NCI-H460 (cell line): ENCODE measurements at places on chromosomes 4 and X. TPM values are rescaled to one million over a fixed set of nuclear protein-coding genes. Genes with fewer than 3 reads are reported as not detected.

CENPVL2 gene
- total RNA-seq: not detected in 2 replicates

SPANXA1 gene
- not detected in 2 replicates for total RNA-seq

PABPC4L gene
- total RNA-seq: 0.15 TPM in 1 of 2 replicates, not detected in the other

IL15 gene
- total RNA-seq: 4.6 and 5.9 TPM in 2 replicates

MAP3K15 gene
- 2.5 and 2.6 TPM in 2 replicates for total RNA-seq

XAGE1A gene
- total RNA-seq: 0.25 TPM in 1 of 2 replicates, not detected in the other

STPG2 gene
- total RNA-seq: not detected in 2 replicates

FRMD7 gene
- not detected in 2 replicates for total RNA-seq

CT45A3 gene
- total RNA-seq: not detected in 2 replicates

TMEM150C gene
- total RNA-seq: 0.07 and 0.26 TPM in 2 replicates

ARX gene
- 0.20 and 0.30 TPM in 2 replicates for total RNA-seq

GPR82 gene
- not detected in 2 replicates for total RNA-seq

TCEAL5 gene
- total RNA-seq: not detected in 2 replicates

FGFRL1 gene
- total RNA-seq: 16.8 and 21.7 TPM in 2 replicates

SMARCAD1 gene
- 40.1 and 45.3 TPM in 2 replicates for total RNA-seq

ADH1C gene
- total RNA-seq: not detected in 2 replicates

SLITRK4 gene
- total RNA-seq: 95.2 and 109 TPM in 2 replicates

EPHA5 gene
- 21.5 and 21.7 TPM in 2 replicates for total RNA-seq

SLC10A3 gene
- total RNA-seq: 27.9 and 34.8 TPM in 2 replicates

TACR3 gene
- total RNA-seq: not detected in 2 replicates

AFM gene
- total RNA-seq: not detected in 2 replicates

F9 gene
- not detected in 2 replicates for total RNA-seq

DMP1 gene
- total RNA-seq: 0.02 TPM in 1 of 2 replicates, not detected in the other

TENM3 gene
- total RNA-seq: 13.5 and 13.8 TPM in 2 replicates

SPINK2 gene
- not detected in 2 replicates for total RNA-seq

NKX3-2 gene
- 0.12 and 0.38 TPM in 2 replicates for total RNA-seq

MAOA gene
- total RNA-seq: 17.6 and 18.2 TPM in 2 replicates

FGF2 gene
- total RNA-seq: 51.4 and 52.8 TPM in 2 replicates

PCDH10 gene
- total RNA-seq: not detected in 2 replicates

EXOC1 gene
- 30.2 and 40.9 TPM in 2 replicates for total RNA-seq

SLC34A2 gene
- not detected in 2 replicates for total RNA-seq

MAGEB2 gene
- 60.3 and 66.4 TPM in 2 replicates for total RNA-seq

OR13H1 gene
- total RNA-seq: not detected in 2 replicates

TMPRSS11F gene
- total RNA-seq: not detected in 2 replicates

ADH1B gene
- not detected in 2 replicates for total RNA-seq

AR gene
- 8.0 and 9.7 TPM in 2 replicates for total RNA-seq

MAGEC1 gene
- total RNA-seq: not detected in 2 replicates

DLG3 gene
- 21.3 and 24.6 TPM in 2 replicates for total RNA-seq

SLC6A8 gene
- total RNA-seq: 42.0 and 45.6 TPM in 2 replicates

HSFX1 gene
- 0.20 TPM in 1 of 2 replicates, not detected in the other for total RNA-seq

COL4A6 gene
- total RNA-seq: 157 and 177 TPM in 2 replicates
